Activated T-helper 1 cell treated with anti-CD3 and anti-CD28 coated beads, Interleukin-2, amount 50 U/mL, for 16 hours (primary cell): ENCODE measurements at places on chromosomes 2 and 18.

GRCh38 chr18:45939236-45939635 lies 27.9 kb downstream of the EPG5 start:
- DNase-seq: no peak

DNA sequence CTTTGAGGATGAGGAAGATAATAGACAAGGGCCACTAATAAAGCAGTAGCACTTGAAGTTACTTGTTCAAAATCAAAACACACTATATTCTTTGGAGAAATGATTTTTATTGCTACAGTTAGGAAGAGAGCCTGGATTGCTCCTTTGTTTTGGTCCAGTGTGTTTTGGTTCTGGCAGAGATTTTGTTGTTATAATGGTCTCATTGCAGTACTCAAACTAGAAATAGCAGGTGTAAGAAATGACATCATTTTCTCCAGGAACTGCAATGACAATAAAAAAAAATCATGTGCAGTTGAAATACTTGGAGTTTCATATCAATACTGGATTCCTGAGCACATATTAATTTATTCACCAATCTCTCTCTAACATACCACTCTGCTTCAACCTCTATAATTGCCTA lies 490.3 kb downstream of the CCDC85A start:
- DNase-seq: no peak

DNA sequence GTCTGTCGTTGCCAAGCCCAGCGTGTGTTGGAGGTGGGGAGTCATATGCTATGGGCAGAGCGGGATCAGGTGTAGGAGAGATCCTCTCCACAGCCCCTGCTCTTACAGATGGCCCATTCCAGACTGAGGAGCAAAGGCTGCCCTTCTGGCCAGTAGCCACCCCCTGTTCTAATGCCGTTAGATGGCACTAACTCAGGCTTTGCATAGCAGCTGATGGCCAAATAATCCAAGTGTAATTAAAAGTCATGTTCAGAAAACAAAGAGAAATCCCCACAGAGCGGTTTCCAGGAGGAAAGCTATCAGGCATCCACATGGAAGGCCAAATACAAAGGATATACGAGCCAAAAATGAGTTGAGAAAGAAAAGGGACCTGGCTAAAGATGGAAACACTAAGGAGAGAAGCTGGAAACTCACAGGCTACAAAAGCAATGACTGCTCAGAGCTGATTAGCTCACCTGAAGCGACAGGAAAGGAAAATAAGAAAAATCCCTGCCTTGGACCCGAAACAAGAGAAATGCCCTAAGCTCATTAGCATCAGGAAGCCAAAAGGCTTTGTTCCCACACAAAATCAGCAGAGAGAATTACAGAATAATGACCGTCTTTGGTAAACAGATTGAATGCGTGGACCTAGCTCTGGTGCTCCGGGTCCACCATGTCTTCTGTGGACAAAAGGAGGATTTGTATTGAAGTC lies 1002.4 kb upstream of the KLHL29 start:
- no peak for DNase-seq

- DNase-seq: peak; percentile 19
Measured at GRCh38 chr18:51196118-51196810, 1.2 kb downstream of the MEX3C start.

- no peak for DNase-seq
Measured at GRCh38 chr18:61350578-61350977, 17.3 kb downstream of the CDH20 start.

DNA sequence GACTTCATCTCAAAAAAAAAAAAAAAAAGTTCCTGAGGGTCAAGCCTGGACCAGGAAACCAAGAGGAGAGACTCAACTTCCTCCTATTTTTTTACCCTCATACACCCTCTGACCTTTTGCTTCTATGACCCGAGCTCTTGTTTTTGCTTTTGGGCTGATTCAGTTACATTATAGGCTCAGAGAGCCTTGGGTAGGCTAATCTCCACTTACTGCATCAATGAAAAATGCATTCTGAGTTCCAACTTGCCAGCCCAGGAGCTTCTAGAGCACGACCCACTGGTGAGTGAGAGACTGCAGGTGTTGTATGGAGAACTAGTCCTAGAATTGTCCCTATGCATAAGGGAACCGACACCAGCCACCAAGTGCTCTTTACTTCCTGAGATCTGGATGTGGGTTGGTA lies 91.1 kb downstream of the CABLES1 start:
- DNase-seq: no peak

GRCh38 chr2:31414601-31415241 lies at the start of gene XDH:
XDH (minus strand) TSS chr2:31414742; CDS start chr2:31414666, 76 bp downstream.
- no peak for DNase-seq

DNA sequence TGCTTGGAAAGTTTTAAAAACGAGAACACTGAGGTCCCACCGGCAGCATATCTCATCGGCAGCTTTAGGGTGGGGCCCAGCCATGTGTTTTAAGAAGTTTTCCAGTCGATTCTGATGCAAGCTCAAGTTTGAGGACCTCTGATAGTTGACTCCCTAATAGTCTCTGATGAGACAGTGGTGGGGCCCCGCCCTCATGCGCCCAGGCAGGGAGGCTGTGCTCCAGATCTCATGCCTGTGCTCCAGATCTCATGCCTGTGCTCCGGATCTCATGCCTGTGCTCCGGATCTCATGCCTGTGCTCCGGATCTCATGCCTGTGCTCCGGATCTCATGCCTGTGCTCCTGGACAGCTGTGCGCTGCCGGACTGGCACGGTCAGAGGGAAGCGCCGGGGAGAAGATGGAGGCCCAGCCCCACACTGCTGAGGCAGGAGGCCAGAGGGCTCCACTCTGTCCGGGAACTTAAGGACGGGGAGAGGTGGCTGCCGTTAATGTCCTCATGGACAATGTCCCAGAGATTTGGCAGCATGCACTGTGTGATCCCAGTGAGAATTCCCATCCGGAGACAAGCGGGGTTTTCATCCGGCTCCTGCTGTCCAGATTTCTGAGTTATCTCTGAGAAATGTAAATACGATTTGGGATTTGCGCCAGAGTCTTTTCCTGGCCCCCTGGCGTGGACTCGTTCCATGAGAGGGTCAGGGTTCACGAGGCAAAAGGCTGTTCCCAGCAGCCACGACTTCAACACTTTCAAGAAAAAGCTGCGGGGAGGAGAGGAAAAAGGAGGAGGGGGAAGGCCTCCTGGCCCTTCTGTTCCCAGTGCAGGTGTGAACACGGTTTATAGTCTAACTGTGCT lies 9.4 kb upstream of the COLEC11 start:
- no peak for DNase-seq

DNA sequence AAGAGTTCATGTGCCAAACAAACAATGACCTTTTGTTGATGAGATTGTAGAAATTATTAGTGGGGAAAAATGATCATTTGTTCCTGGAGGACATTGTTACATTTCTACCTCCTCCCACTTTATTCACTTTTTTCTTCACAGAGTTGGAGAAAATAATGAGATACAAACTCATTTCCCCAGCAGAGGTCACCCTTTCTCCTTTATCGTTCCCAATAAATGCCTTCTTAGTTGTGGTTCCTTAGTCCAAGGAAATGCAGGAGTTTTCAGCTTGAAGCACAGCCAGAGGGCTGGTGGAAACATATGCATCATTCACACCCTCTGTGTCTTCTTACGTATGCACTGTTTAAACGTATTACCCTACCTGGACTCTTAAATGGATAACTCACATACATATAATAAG lies 108.8 kb downstream of the SLC4A3 start:
- no peak for DNase-seq

DNA sequence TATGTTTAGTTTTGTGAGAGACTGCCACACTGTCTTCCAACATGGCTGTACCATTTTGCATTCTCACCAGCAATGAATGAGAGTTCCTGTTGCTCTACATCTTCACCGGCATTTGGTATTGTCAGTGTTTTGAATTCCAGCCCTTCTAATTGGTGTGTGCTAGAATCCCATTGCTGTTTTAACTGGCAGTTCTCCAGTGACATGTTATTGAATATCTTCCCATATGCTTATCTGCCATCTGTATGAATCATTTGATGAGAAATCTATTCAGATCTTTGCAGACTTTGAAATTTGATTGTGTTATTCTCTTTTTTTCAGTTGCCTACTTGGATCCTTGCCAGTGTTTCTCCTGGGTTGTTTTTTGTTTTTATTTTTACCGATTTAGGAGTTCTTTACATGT lies 99.0 kb downstream of the SNTG2 start:
- no peak for DNase-seq

GRCh38 chr2:182163878-182164277 lies 178.2 kb downstream of the PPP1R1C start:
- no peak for DNase-seq

- DNase-seq: no peak
Measured at GRCh38 chr2:125634662-125635061, 1021.3 kb upstream of the GYPC start.

DNA sequence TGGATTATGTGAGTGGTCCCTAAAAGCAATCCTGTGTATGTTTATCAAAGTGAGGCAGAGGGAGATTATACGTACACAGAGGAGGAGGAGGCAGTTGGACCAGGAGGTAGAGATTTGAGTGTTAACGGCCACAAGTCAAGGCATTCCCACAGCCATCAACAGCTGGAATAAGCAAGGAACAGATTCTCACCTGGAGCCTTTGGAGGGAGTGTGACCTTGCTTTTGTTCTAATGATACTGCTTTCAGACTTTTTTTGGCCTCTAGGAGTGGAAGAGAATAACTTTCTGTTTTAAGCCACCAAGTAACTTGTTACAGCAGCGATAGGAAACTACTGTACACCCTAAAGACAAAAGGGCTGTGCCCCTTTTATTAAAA lies 18.1 kb downstream of the LCLAT1 start:
- DNase-seq: no peak

DNA sequence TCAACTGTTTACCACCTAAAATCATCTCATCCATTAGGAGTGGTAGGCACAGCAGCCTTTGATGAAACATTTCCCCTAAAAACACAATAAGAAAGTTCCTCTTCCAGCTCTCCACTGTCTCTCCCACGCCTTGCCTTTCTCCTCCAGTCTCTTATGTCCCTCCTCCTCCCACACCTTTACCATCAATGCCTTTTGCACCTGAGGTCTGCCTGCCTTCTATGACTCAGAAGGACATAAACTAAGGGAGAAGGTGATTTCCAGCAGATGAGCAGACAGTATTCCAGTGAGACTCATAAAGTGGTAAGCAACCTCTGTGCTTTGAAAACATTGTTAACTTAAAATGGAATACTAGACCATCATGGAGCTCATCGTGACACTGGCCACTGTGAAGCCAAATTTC lies 34.2 kb upstream of the NDUFV2 start:
- DNase-seq: no peak

DNA sequence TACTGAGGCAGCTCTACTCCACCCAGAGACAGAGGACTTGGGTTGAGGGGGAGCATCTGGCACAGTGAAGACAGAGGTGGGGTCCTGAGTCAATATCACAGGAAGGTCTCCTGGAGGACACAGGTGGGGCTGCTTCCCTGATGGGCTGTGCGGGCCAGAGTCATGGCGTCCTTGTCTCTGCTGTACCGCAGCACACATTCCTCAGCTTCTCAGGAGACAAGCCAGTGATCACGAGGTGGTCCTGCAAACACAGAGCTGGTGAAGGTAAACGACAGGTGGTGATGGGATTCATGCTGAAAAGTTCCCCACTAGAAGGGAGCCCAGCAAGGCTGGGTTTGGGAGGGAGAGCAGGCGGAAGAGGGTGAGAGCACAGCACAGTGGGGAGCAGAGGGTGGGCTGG lies 9.7 kb downstream of the TCF23 start:
- no peak for DNase-seq

DNA sequence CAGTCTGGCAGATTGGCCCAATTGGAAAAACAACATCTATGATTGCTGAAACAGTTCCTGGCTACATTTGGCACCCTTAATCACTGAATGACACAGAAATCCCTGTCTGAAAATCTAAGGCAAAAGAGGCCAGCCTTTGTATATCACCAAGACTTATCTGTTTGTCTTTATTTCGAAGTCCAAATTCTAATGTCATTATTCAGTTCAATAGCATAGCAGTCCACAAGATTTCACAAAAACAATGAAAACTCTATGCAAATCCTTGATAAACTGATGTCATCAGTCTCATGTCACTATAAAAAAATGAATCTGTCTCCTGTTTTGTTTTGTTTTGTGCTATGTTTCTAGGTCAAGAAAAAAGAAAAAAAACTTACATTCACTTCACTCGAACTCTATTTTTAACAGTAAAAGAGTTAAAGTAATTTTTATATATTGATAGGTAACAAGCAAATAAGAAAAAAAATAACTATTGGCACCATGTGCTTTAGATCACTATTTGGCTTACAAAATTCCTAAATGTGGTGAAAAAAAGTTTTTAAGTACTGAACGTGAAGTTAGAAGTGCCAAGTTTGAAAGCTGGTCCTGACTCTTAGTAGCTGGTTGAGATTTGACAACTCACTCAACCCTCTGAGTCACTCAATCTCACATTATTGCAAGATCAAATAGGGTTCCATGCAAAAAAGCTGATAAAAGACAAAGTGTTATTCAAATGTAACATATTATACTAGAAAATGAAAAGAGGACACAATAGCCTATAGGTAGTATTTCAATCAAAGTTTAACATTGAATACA lies 359.3 kb downstream of the IRS1 start:
- DNase-seq: no peak

GRCh38 chr2:62363166-62363565 lies 142.8 kb downstream of the TMEM17 start:
- no peak for DNase-seq

DNA sequence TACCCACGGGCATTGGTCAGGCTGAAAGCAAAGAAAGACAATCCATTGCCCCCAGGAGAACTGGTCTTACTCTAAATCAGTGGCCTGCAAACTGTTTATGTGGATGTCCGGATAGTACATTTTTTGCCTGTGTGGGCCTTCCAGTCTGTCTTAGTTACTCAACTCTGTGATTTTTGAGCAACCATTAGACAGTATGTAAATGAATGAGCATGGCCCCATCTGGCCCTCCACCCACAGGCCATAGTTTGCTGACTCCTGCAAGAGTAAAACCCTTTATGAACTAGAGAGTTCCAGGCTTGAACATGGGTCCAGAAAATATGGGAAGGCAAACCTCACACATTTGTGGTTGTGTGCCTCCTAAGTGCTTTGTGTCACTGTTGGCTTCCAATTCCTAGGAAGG lies 55.7 kb upstream of the CYP1B1 start:
- DNase-seq: no peak

DNA sequence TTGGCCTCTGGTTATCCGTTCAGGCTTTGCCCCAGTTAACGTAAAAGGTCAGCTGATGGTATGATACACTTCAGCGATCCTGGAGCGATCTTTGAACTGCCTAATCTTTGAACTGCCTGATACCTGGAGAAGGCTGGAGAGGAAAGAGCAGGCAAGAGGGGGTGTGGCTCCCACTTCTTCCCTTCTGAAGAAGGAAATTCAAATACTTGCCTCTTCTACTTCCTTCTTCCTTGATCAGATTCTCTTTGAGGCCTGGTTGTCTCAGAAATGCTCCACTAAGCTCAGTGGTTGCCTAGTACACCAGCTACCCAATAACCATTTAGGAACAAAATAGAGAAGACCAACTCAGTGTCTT lies 619 bp downstream of the GALM start:
- DNase-seq: no peak

GRCh38 chr2:80242355-80242910 lies 62.1 kb downstream of the LRRTM1 start:
- DNase-seq: no peak

DNA sequence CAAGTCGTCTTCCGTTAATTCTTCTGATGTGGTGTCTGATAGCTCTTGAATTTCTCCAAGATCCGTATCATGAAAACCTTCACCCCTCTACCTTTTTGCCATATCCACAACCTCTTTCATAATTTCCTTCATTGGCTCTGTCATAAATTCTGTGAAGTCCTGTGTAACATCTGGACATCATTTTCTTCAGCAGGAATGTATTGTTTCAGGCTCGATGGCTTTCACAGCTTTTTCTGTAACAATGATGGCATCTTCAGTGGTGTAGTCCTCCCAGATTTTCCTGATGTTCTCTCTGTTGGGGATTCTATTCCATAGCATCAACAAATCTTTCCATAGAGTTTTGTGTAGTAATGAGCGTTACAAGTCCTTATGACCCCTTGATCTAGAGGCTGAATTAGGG lies 114.2 kb upstream of the EML6 start:
- no peak for DNase-seq
